ENCODE measurements at places on chromosomes 1 and 21.
A peak's percentile ranks its signal among the peaks of the same experiment; 100 is the strongest.

DNA sequence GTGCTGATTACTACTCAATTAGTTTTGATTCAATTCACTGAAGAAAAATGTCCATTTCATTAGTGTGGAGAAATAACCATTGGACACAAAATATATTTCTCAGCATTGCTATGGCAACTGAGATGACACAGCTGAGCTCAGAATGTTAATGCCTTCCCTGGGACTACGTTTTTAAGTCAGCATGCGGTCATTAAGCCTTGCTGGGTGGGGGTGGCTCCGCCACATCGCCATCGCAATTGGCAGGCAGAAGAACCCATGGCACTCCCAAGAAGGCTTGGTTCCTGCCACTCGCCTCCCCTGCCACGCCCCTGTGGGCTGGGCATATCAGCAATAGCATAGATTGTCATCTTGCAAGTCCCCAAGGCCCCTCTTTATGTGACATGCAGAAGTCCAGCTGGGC is 256.7 kb upstream of the CAMK1G start:
- DNase-seq, result no peak

DNA sequence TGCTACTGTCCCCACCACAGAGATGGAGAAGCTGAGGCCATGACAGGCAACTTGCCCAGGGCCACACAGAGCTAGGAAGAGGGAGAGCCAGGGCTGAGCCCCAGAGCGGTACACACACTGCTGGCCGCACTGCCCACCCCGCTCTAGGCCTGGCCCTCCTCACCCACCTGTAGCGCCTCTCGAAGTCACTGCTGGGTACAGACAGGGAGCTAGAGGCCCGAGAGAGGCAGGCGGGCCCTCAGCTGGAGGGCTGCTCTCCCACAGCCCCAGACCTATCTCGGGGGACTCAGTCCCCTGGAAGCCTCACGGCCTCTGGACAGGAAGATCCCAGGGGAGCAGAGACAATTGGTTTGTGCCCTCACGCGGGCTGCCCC is 17.3 kb upstream of the PLEKHG5 start:
- no peak for DNase-seq

GRCh38 chr1:18240906-18241305 is 133.3 kb downstream of the IGSF21 start:
- no peak for DNase-seq

DNA sequence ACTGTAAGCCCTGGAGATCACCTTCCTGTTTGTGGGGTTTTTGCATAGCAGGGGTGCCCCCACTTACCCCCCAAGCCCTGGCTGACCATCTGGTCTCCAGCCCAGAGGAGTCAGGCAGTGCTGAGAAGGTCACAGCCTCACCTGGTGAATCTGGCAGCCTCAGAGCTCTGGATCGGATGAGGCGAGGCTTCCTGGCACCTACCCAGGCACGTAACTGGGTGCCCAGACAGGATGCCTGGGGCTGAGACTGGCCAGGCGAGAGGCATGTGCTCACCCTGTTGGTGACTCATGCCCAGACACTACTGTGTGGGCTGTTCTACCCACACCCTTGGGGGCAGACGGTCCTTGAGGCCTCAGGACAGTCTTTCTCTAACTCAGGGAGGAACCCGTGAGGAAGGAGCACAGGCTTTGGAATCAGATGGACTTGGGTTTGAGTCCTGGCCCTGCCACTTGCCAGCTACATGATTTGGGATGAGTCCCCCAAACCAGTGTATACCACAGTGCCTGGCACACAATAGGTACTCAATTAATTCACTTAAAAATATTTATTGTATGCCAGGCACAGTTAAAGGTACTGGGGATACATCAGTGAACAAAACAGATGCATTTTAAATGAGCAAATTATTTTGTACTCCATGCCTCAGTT is 15.1 kb upstream of the PADI3 start:
- peak; percentile 99 for DNase-seq

DNA sequence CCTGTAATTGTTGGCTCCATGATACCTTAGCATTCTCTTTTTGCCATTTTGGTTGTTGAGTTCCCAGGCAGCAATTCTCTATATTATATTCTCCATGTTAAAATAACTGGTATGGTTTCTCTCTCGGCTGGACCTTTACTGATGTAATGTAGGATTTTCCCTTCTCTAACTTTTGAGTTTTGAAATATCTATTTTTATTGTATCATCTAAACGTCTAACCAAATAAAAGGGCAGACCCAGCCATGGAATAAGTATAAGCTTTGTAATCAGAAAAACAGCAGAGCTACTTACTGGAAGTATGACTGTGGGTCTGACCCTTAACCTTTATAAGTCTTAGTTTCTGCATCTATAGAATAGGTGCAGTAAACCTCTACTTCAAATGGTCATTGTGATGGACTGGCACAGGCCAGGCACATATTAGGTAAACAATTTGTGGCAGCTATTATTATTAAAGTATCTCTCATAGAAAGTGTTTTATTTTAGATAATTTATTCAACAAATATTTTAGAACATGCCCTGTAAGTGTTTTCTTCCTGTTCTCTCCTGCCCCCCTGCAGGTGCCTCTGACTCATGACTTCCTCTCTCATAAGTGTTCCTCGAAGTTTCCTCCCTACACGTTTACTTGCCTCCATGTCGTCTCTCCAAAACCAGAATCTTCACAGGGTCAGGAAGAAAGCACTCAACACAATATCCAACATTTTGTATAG is 224.9 kb upstream of the FGGY start:
- no peak for DNase-seq

Measured in RCC 7860 (cell line).